ENCODE measurements at places on chromosomes 3 and 15. TPM values are rescaled to one million over a fixed set of nuclear protein-coding genes. Genes with fewer than 3 reads are reported as not detected.

The TRH gene
- not detected for total RNA-seq

The MKRN3 gene
- total RNA-seq, result 3.4 TPM

The IGSF11 gene
- not detected for total RNA-seq

The SRGAP3 gene
- 1.6 TPM for total RNA-seq

GRCh38 chr3:171542976-171543375, 82.8 kb upstream of the TNIK start:
- H3K27me3 ChIP-seq, result no peaks in the 10 kb centered on the region
- no peak overlapping the region for H3K4me3 ChIP-seq
- no peaks in the 10 kb centered on the region for H3K4me1 ChIP-seq
- no peaks in the 10 kb centered on the region for H3K36me3 ChIP-seq

DNA sequence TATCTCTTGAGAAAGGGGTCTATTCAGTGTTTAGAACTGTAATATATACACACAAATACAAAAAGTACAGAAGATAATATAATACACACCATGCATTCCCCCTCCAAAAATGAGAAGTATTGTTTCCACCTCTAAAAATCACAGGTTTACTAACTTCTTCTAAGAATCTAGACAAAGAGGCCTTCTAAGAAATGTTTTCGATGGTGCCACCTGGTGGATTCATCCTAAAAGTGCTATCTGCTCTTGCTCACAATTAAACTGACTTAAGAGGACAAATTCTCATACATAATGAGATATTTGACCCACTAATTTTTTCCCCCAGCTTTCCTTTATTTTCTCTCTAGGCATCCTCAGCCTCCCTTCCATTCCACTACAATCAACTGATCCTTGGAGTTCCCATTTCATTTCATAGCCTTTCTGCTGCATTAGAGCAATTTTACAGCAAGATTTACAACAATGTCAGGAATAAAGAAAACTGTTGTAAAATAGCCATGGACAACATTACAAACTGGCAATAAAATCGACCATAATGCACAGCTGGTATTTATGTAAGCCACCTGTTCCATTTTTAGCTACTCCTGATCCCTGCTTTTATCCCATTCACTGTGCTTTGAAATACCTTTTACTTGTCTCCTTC, 124.6 kb downstream of the ARRDC4 start:
- H3K4me3 ChIP-seq, result no peak overlapping the region
- H3K27me3 ChIP-seq, result no peaks in the 10 kb centered on the region

- H3K4me1 ChIP-seq, result peaks cover 29% of the 10 kb centered on the region
- no peak overlapping the region for H3K4me3 ChIP-seq
- H3K27ac ChIP-seq, result no peak overlapping the region
- H3K36me3 ChIP-seq, result no peaks in the 10 kb centered on the region
These were observed 173.6 kb upstream of the UMPS start for GRCh38 chr3:124556636-124557035.

- H3K4me1 ChIP-seq, result no peaks in the 10 kb centered on the region
- peak overlapping the region; percentile 41 for H3K4me3 ChIP-seq
- no peak for DNase-seq
- H3K27me3 ChIP-seq, result no peaks in the 10 kb centered on the region
- no peaks in the 10 kb centered on the region for H3K36me3 ChIP-seq
- H3K27ac ChIP-seq, result no peak overlapping the region
These were observed 106.4 kb downstream of the FBLN2 start for GRCh38 chr3:13655061-13655913.

DNA sequence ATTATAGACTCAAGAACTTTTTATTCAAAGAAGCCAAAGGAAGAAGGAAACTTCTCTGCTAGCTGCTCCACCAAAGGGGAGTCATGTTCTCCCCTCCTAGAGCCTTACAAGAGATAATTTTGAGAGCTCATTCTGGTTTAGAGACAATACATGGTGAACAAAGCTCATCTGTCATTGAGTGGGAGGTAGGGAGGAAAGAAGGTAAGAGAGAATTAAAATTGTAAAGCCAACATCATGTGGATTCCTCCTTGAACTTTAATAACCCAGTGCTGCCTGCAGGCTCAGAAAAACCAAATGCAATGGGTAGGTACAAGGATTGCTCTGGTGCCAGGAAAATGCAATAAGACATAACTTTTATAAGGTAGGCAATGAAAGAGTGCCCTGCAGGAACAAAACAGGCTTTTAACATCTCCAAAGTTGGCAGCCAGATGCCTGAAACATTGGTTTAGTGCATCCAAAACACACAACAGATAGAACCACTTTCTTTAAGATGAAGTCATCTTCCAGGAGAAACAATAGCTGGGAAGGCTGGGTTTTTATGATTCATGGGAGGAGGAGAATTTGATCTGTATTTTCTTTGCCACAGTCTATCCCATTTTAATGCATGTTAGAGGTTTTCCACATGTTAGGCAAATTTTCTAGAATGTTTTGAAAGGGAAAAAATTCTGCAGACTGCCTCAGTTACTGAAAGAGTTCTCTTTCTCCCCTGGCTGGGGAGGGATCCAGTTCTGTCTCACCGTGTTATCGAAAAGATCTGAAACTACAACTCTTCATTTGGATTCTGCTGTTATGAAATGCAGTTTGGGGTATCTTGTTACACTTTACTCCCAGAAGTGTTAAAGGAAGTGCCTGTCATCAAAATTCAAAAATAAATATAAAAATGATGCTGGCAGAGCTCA, 11.3 kb upstream of the ARHGEF3 start:
- no peak overlapping the region for H3K27ac ChIP-seq
- H3K4me3 ChIP-seq, result no peak overlapping the region
- no peaks in the 10 kb centered on the region for H3K27me3 ChIP-seq
- no peaks in the 10 kb centered on the region for H3K36me3 ChIP-seq
- DNase-seq, result no peak
- no peaks in the 10 kb centered on the region for H3K4me1 ChIP-seq

DNA sequence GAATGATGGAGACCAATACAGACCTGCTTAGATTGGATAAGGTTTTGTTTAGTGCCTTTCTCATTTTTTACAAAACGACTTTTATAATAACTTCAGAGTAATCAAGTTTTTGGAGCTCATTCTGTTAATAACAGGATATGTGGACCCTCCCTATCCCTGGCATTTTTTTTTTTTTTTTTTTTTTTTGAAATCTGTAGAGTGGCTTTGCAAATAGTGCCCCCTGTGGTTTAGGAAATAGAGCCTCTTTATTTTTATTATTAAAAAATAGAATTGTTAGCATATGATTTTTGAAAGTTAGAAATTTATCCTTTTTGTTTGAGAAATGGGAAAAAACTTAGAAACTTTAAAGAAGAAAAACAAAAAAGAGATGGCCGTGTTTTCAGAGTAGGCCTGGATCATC, 11.4 kb downstream of the SKIL start:
- H3K4me1 ChIP-seq, result peaks cover 19% of the 10 kb centered on the region
- H3K36me3 ChIP-seq, result peaks cover 8% of the 10 kb centered on the region
- no peak for DNase-seq
- no peak overlapping the region for H3K27ac ChIP-seq
- peak overlapping the region; percentile 3 for H3K4me3 ChIP-seq

GRCh38 chr3:47512416-47513124, 942 bp downstream of the ELP6 start:
- peak overlapping the region; percentile 94 for H3K27ac ChIP-seq
- H3K27me3 ChIP-seq, result no peaks in the 10 kb centered on the region
- H3K4me1 ChIP-seq, result no peaks in the 10 kb centered on the region

- no peak overlapping the region for H3K4me3 ChIP-seq
- no peaks in the 10 kb centered on the region for H3K27me3 ChIP-seq
- H3K36me3 ChIP-seq, result no peaks in the 10 kb centered on the region
These were observed 20.7 kb downstream of the CEP19 start for GRCh38 chr3:196691386-196691785.

DNA sequence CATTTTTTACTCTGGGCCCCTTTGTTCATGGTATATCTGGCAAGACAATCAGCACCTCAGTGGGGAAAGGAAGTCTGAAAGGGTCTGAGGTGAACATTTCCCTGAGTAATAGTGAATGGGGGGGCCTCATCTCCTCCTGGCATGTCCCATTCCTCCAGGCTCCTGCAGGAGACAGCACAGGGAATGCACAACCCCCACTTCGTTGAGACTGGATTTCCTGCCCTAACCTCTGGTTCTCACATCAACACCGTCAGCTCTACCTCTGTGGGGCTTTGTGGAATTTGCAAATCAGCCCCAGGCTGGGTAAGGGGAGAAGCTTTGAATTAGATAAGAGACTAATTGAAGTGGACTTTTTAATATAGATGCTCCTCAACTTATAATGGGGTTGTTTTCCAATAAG, 168.3 kb upstream of the TRIM42 start:
- H3K4me3 ChIP-seq, result no peak overlapping the region
- no peaks in the 10 kb centered on the region for H3K27me3 ChIP-seq
- H3K4me1 ChIP-seq, result no peaks in the 10 kb centered on the region
- no peak overlapping the region for H3K27ac ChIP-seq
- no peak for DNase-seq

DNA sequence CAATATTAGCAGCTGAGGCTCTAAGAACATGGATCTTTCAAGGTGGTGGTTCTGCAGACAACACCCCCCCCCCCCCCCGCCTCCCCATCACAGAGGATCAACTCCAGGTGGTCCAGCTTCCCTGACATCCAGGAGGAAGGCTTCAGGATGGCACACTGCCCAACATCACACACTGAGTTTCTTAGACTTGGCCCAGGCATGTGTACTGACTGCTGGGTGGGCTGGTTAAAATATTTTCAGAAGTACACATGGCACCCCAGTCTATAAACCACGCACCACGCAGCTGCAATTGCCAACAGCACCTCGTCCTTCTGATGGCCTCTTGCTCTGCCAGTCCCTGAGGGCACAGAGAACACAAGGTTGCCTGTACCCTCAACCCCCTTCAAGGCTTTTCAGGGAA, 22.1 kb downstream of the SRPRB start:
- no peaks in the 10 kb centered on the region for H3K4me1 ChIP-seq
- H3K4me3 ChIP-seq, result no peak overlapping the region
- H3K27ac ChIP-seq, result no peak overlapping the region

DNA sequence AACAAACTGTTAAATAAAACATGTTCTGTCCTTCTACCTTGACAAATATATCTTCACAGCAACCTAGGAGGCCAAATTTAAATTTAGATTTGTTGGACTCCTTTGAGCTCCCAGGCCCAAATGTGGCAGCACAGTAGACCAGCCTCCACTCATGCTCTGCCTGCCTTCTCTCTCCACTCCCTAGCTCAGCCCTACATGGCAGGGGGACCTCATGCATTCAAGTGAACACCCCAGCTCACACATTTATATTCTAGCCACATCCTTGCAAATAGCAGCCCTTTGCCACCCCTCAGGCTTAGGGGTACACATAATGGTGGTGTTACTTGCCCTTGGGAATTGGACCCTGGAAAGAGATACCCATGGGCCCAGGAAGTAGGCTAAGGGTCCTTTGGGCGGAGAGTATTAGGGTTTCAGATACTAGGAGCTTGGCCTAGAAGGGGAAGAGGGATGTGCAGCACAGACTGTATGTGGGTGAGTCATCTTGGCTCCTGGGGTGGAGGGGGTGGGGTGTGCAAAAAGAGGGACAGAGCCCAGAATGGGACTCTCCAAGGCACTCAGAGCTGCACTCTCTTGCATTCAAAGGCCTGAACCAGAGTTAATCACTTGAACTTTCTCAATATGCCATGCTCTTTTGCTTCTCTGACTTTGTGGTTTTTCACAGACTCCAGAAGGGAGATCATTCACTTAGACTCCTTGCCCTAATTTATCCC, 268.4 kb upstream of the ROPN1 start:
- no peak overlapping the region for H3K4me3 ChIP-seq
- no peaks in the 10 kb centered on the region for H3K27me3 ChIP-seq
- peak overlapping the region; percentile 83 for H3K27ac ChIP-seq
- peak; percentile 90 for DNase-seq

- no peak for DNase-seq
- H3K4me3 ChIP-seq, result no peak overlapping the region
- H3K4me1 ChIP-seq, result peaks cover 5% of the 10 kb centered on the region
These were observed 63.1 kb upstream of the NPHP3 start for GRCh38 chr3:132785292-132785691.

DNA sequence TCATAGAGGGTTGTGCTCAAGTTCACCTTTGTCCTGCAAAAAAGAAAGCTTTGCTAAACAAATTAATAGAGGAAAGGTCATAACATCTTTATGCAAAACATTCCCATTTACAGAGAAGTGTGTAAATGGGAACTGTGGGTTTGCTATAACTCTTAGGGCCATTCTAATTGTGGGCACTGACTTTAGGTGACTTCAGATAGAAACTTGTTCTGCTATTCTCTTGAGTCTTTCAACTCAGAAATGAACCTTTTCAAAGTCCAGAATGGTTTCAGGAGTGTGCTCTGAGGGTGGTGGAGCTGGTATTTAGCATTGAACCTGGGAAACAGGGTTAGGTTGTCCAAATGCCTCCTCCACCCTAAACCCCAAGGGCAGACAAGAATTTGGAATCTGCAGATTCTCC, 34.0 kb downstream of the SPTSSB start:
- DNase-seq, result no peak
- no peaks in the 10 kb centered on the region for H3K27me3 ChIP-seq
- H3K4me3 ChIP-seq, result no peak overlapping the region
- H3K36me3 ChIP-seq, result no peaks in the 10 kb centered on the region
- H3K4me1 ChIP-seq, result no peaks in the 10 kb centered on the region

- no peaks in the 10 kb centered on the region for H3K27me3 ChIP-seq
- H3K36me3 ChIP-seq, result no peaks in the 10 kb centered on the region
- no peak overlapping the region for H3K27ac ChIP-seq
- no peak for DNase-seq
These were observed 26.4 kb upstream of the DOCK3 start for GRCh38 chr3:50648313-50648712.

Data from ascending aorta (tissue), 2 donors.